Upper lobe of left lung (tissue), 6 donors: ENCODE measurements at places on chromosomes 11 and 22. TPM values are rescaled to one million over a fixed set of nuclear protein-coding genes. Genes with fewer than 3 reads are reported as not detected.

PGA5 gene
- total RNA-seq, result 1.2 TPM

DNA sequence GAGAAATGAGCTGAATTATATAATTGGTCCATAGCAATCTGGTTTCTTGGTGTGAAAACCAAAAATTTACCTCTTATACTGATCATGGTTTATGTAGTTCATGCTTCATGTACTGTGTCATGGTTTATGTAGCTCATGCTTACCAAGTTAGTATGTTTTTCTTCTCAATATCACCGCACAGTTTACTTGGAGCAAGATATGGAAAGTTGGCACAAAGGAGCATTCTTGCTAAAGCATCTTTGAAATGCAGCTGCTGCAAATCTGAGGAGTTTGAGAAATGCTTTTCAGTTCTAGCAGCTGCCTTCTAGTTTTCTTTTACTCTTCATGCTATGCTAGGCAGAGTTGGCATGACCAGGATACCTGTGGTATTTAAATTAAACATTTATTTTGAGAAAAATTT lies 4.5 kb downstream of the OR10G7 start:
- no peak for DNase-seq

DNA sequence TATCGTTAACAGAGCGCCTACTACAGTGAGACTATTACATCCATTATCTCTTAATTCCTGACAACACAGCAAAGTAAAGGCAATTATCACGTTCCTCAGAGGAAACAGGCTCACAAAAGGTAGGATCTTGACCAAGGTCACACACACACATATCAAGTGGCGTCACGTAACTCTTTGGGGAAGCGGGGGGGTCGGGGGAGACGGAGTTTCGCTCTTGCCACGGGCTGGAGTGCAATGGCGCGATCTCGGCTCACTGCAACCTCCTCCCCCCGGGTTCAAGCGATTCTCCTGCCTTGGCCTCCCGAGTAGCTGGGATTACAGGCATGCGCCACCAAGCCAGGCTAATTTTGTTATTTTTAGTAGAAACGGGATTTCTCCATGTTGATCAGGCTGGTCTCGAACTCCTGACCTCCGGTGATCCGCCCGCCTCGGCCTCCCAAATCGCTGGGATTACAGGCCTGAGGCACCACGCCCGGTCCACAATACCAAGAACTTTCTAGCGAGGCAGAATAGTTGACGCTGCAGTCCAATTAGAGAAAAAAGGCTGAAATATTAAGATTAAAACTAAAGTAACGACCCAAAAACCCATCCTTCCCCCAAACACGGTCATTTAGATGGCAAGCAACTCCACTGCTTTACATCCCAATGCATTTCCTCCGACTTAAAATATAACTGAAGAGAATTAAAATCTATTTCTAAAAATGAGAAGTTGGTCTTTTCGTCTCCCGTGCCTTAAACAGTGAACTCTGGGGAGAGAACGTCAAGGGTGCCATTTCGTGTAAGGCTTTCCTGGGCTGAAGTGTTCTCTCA lies 1.2 kb downstream of the DDX17 start:
- DNase-seq, result peak; percentile 72

- peak; percentile 81 for DNase-seq
These were observed 642 bp upstream of the PIK3C2A start for GRCh38 chr11:17208257-17208999.

DNA sequence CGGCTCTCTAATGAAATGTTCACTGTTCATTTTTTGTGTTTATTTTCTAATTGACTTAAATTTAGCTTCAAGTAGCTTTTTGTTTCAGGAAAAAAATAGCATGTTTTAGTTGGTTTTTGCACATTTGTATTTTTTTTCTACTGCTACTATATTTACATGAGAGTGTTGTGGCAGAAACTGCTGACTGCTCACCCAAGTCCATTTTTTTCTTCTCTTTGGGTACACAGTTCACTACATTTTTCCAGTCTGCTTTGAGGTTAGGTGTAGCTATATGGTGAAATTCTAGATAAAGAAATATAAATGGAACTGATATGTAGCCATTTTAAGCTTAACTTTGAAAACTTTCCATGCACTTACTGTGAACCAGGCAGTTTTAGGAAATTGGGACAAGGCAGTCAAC lies 216.7 kb upstream of the C11orf87 start:
- no peak for DNase-seq
